ENCODE measurements at places on chromosomes 13 and 19.

DNA sequence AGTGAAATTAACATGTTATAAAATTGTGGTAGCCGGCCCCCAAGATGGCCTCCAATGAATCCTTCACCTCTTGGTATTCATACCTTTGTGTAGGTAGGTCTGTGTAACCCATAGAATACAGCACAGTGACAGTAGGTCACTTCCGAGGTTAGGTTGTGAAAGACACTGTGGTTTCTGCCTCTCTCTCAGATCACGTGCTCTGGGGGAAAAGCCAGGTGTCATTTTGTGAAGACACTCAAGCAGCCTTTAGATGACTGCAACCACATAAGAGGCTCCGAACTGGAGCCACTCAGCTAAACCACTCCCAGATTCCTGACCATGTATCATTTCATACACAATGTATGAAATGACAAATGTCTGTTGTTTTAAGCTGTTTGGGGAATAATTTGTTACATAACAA lies 9.8 kb upstream of the USPL1 start:
- DNase-seq, result no peak

DNA sequence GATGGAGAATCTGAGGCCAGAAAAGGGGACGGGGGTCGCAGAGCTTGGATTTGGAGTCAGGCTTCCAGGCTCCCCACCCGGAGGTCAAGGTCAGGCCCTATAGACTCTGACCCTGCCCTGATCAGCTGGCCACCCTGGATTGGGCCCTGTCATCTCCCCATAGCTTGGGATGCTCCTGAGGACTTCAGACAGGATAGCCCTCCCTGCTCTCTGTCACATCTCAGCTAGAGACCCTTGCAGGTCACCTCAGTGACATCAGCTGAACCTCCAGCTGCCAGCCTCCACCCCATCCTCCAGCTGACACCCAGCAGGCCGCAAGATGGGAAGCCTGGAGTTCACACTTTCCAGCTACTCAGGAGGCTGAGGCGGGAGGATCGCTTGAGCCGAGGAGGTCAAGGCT lies 2.8 kb upstream of the TPM4 start:
- no peak for DNase-seq

DNA sequence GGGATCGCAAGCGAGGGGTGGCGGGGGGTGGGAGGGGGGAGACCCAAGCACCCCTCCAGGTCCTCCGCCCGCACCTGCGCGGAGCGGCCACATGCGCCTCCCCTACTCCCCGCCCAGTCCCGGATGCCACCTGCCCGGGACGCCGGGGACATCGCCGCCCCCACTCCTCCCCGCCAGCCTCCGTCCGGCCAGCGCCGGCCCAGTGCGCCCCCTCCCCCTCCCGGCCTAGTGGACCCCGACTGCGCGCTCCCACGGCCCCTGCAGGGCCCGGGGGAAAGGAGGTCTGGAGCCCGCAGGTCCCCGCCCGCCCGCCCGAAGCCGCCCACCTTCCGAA lies 263 bp downstream of the RHPN2 start:
- no peak for DNase-seq

DNA sequence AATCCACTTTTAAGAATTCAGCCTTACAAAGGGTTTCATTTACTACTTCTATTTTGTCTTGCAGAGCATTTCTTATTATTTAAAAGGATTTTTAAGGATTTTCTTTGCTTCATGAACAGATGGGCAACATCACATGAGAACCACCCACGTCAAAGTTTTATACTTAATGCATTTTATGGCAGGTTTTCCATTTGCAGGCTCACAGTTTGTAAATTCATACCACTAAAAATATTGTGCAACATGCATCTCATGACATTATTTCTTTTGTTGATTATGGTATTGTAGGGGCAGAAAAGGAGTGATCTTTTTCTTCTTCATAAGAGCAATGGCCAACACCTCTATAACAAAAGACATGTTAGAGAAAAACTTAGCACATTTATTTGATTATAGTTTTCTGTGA lies 554.0 kb upstream of the SPRY2 start:
- DNase-seq, result no peak

GRCh38 chr19:6010107-6010506 lies 32.2 kb upstream of the RANBP3 start:
- no peak for DNase-seq

GRCh38 chr13:25859528-25859927 lies 192.3 kb downstream of the SHISA2 start:
- DNase-seq, result no peak

GRCh38 chr19:6138066-6138465 lies 2.6 kb downstream of the ACSBG2 start:
- DNase-seq, result peak; percentile 39

GRCh38 chr19:13511947-13512346 lies 5.7 kb upstream of the CACNA1A start:
- DNase-seq, result no peak

GRCh38 chr19:56611288-56611687 lies 16.2 kb downstream of the ZNF71 start:
- no peak for DNase-seq

DNA sequence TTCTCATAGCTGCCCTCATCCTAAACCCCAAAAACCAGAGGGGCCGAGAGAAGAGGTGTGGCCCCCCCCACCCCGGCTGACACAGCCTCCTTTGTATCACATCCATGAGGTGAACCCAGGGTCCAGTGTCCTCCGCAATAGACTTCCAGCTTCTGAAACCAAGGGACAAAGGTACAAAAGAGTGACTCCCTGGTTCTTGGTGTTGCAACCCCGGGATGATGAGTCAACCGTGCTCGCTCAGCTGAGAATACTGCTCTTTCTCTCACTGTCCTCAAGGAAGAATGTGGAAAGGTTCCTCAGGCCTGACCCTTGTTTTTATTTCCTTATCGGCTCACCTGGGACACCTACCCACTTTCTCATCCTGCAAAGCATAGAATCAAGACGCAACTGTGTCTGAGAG lies 5.5 kb downstream of the SLC15A1 start:
- peak; percentile 43 for DNase-seq

DNA sequence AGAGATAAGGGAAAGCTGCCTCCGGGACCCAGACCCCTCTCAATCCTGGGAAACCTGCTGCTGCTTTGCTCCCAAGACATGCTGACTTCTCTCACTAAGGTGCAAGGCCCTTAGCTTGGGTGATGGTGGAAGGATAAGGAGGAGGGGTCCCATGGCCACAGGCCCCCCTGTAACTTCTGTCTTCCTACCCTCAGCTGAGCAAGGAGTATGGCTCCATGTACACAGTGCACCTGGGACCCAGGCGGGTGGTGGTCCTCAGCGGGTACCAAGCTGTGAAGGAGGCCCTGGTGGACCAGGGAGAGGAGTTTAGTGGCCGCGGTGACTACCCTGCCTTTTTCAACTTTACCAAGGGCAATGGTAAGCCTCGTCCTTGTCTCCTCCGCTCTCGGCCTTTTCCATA lies 2.0 kb downstream of the CYP2F1 start:
- no peak for DNase-seq

GRCh38 chr19:29625186-29625651 lies 19.1 kb downstream of the POP4 start:
- DNase-seq, result no peak

- no peak for DNase-seq
Observed at GRCh38 chr13:95319551-95320274, 18.5 kb upstream of the ABCC4 start.

DNA sequence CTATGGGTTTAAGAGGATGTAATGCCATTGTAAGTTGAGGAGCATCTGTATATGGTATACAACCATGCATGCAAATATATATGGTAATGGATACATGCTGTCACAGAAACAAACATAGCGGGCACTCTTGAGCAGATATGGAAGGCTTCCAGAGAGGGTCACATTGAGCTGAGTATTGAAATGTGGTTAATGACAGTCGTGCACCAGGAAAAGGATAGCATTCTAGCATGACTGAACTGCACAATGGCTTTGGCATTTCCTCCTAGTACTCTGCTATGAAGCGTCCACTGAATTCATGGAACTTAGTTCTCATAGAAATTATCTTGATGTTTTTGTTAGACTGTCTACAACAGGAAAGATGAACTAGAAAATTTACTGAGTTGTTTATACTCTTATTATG lies 25.2 kb downstream of the DGKH start:
- no peak for DNase-seq

GRCh38 chr13:112207129-112207528 lies 140.2 kb downstream of the SOX1 start:
- no peak for DNase-seq
